Activated CD4-positive, alpha-beta T cell treated with anti-CD3 and anti-CD28 coated beads for 36 hours (primary cell): ENCODE measurements at places on chromosomes 1 and 21. TPM values are rescaled to one million over a fixed set of nuclear protein-coding genes. Genes with fewer than 3 reads are reported as not detected.

DNA sequence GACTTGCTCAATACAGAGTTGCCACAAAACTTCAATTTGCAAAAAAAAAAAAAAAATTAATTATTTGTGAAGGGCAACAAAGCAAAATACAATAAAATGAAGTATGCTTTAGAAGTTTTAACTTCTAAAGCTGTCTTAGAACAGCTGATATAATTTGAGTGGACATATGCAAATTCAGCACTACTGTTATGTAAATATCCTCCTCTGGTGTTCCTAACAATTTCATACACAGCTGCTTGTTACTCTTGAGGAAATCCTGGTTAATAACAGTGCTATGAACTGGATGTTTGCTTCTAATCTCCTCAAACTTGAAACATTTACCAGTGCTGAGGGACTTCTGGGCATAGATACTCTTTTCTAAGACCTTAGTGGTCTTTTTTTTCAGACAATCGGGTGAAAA, 69.6 kb upstream of the COL24A1 start:
- DNase-seq: no peak

DNA sequence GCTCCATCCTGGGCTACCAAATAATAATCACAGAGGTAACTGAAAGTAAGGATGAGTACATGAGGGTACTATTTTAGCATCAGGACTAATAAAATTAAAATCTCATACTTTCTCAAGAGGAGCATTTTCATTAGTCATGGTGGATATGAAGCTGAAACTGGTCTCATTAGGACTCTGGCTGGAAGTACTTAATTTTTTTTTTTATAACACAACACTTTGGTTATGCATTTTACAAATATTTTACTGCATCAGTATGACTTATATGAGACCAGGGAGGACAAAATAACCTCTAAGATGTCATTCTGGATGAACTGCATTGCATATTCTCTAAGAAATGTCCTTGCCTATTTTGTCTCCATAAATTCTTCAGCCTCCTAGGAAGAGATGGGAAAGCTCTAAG, 290.9 kb downstream of the HLX start:
- DNase-seq: no peak

- no peak for DNase-seq
Measured at GRCh38 chr21:44878053-44878982, 4.8 kb upstream of the PTTG1IP start.

DNA sequence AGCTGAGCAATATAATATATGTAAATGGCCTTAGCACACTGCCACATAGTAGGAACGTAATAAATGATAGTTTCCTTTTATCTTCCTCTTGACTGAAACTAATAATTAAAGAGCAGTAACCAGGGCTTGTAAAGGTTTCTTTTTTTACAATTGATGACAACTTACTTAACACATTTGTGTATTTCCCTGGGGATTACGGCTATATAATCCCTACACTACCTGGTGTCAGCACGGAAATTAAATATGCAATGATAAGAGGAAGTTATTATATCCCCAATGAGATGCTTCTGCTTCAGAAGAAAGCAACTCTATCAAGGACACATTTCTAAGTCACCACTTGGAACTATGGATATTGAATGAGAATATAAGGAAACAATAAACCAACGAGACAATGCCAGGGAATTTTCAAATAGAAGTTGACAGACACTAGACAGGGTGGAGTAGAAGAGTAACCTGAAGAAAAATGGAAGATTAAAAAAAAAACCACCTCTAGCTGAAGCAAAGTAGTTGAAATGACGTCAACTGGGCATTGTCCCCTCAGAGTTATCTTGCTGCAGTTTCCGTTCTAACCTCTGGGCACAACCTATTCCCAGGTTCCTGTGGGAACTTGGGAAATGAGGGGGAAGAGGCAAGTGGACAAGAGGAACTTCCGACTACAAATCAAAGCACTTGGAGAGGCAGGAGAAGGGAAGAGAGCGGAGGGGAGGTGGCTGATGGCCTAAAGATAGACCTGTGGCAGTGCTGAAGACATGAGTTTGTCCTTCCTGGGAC, 66.5 kb downstream of the PLPP3 start:
- no peak for DNase-seq

GRCh38 chr1:47223921-47224675, 7.9 kb downstream of the TAL1 start:
- no peak for DNase-seq

- no peak for DNase-seq
Measured at GRCh38 chr1:207289756-207290155, 31.7 kb upstream of the CD55 start.

DNA sequence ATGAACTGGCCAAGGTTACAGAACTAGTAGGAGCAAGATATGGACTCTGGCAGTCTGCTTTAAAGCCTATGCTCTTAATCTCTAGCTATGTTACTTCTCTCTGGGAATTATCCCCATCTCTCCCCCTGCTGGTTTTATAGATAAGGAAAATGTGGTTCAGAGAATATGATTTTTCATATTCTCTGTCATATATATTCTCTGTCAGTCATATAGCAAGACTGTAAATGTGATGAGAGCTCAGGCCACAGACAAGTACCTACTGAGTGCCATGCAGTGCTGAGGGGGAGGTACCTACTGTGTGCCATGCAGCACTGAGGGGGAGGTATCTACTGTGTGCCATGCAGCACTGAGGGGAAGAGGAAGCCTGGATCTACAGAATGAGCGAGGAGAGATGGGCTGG, 220.3 kb upstream of the FGGY start:
- DNase-seq: no peak

DNA sequence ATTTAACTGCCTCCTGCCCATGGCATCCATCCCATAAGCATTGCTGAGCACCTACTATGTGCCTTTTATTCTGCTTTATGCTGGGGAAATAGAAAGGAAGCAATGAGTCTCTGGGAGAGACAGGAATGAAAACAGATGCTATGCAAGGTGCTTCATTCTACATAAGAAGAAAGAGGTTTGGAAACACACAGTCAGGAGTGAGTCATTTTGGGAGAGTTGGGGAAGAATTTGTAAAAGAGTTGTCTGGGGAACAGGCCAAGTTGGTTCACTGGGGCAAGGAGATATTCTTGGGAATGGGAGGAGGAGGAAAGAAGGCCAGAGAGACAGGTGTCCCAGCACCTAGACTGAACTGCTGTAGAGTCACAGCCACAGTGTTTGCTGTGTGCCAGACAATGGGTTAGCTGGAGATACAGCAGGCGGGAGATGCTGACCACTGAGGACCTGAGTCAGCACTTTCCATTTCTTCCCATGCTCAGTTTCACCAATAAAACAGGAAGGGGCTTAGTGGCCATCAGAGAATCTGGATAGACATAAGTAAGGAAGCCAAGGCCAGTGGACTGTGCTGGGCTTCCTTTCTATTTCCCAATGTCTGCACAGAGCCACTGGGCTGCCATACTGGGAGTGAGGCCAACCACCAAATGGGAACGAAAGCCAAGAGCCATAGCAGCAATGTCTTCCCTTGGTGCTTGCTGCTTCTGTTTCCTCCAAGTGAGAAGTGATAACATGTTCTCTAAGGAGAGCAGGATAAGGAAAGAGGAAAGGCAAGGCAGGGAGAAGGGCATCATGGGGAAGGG, 187.7 kb upstream of the USP24 start:
- no peak for DNase-seq

GRCh38 chr1:14136881-14137280, 436.9 kb downstream of the PRDM2 start:
- DNase-seq: no peak

- peak; percentile 76 for DNase-seq
Measured at GRCh38 chr1:204565617-204566582, 49.7 kb downstream of the MDM4 start.

DNA sequence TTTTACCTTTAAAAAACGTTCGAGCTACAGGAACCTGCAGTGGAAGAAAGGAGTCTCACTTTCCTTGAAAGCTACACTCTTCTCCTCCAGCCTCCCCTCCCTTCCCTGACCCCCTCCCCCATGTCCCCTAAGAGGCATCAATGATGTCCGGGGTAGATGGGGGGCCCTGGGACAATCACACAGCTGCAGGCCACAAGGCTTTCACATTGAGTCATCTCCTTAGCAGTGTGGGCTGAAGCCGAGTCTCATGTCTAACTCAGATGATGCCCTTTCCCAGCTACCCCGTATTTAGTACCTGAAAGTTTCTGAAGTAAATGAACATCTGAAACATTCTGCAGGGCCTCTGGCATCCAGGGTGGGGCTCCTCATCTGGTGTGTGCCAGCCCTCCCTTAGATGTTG, 6.3 kb upstream of the GPR25 start:
- peak; percentile 75 for DNase-seq

- peak; percentile 77 for DNase-seq
Measured at GRCh38 chr1:234730770-234731568, 121.0 kb upstream of the IRF2BP2 start.

- no peak for DNase-seq
Measured at GRCh38 chr1:210257698-210258529, 25.3 kb downstream of the SERTAD4 start.

- no peak for DNase-seq
Measured at GRCh38 chr1:158328426-158328825, 2.9 kb downstream of the CD1B start.

DNA sequence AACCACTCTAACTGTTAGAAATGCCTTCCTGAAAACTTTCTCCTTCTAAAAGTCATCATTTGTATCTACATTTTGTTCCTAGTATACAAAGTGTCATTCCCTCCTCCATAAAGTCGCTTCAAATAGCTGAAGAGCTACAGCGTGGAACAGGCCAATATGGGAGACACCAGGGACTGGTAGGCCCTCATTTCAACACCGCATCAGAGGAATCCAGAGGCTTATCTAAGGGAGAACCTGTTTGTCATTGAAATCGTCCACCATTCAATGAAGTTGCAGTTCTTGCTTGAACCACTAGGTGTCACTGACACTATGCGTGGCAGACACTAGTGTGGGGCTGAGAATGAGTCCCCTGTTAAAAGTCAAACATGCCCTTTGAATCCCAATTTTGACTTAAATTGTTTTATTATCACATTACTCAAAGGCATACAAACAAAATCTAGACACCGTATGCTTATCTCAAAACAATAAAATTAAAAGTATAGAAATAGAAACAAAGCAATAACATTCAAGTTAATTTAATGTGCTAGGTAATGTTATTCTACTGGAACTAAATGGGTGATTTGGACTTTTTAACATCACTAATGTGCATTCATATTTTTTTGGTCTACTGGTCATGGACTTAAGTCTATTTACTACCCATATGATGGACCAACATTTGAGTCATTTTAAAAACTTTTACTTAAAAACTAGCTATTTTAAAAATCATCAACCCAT, 182.3 kb downstream of the FCRL5 start:
- DNase-seq: peak; percentile 54

- DNase-seq: no peak
Measured at GRCh38 chr1:29563092-29563491, 326.8 kb downstream of the PTPRU start.

- no peak for DNase-seq
Measured at GRCh38 chr1:187477103-187477502, 648.4 kb downstream of the PLA2G4A start.

The KLF17 gene
- not detected for total RNA-seq

The GLIS1 gene
- total RNA-seq: not detected

The ARTN gene
- total RNA-seq: 0.26 TPM

The FGR gene
- not detected for total RNA-seq

The PADI3 gene
- total RNA-seq: not detected

The GUCA2B gene
- total RNA-seq: not detected

The AUNIP gene
- total RNA-seq: 9.6 TPM

The KLHL20 gene
- total RNA-seq: 14.1 TPM

The MROH9 gene
- not detected for total RNA-seq
